Stimulated activated CD8-positive, alpha-beta memory T cell treated with anti-CD3 and anti-CD28 coated beads, Interleukin-2, amount 100 ng/mL, for 1 hour (primary cell): ENCODE measurements at places on chromosomes 11 and 22.
A peak's percentile ranks its signal among the peaks of the same experiment; 100 is the strongest.

- no peak for DNase-seq
Observed at GRCh38 chr11:117713538-117713991, 83.5 kb downstream of the DSCAML1 start.

- no peak for DNase-seq
Observed at GRCh38 chr11:105241136-105241535, 101.6 kb upstream of the CARD18 start.

DNA sequence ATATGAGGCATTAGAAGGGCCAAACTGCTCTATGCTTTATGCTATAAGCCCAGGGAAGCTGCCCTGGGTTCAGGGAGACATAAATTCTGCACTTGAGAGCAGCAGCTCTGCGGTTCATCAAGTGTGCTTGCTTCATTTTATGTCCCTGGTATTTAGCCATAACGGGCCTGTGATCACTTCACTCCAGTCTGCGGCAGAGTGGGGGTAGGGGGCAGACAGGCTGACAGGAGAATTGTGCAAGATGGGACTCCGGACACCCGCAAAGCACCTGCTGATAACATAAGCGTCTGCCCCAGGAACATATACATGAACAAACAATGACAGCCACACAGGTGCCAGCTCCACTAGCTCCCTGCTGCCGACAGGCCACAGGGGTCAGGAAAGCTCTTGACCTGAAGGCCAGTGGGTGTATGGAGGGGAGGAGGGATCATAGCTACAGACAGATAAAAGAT, 56.1 kb downstream of the SMCO4 start:
- DNase-seq, result no peak

GRCh38 chr11:14079011-14079410, 116.5 kb downstream of the SPON1 start:
- no peak for DNase-seq

DNA sequence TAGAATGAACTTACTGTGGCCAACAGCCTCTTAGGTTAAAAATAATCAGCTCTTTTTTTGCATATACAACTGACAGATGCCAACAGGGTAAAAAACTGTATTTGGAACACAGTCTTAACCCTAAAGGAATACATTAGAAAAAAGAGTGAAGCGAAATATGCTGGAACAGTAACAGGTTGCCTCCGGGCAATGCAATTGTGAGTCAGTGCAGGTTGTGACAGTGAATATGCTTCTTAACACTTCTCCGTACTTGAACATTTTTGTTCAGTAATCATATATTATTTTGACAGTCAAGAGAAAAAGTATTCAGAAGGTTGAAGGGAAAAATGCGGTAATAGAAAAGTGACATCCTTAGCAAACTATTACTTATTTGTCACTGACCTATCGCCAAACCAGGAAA, 98.5 kb downstream of the DBX1 start:
- no peak for DNase-seq

- no peak for DNase-seq
Observed at GRCh38 chr11:96287822-96288439, 55.1 kb downstream of the MAML2 start.

DNA sequence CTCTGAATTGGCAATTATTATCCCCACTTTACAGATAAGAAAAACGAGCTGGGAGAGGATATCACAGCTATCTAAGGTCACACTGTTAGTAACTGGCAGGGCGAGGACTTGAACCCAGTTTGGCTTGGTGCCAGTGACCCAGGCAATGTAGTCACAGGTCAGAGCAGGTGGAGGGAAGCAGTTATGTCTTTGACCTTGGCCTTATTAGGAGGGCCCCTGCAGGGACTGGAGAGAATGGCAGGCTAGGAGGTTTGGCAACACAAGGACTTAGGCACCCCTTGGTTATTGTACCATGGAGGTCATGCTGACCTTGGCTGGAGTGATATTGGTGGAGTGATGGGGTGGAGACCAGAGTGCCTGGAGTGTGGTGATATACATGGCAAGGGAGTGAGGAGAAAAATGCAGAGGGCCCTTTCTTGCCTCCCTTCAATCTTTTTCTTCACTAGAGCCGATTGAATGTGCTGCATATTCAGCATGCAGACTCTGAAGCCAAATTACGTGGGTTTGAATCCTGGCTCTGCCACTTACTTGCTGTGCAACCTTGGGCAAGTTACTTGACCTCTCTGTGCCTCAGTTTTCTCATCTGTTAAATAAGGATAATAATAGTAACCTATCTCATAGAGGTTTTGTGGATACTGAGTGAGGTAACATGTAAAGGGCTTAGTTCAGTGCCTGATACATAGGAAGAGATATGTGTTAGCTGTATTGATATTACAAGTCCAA, 92.7 kb upstream of the TBCEL start:
- no peak for DNase-seq

- DNase-seq, result no peak
Observed at GRCh38 chr11:122647736-122648275, 7.7 kb upstream of the UBASH3B start.

DNA sequence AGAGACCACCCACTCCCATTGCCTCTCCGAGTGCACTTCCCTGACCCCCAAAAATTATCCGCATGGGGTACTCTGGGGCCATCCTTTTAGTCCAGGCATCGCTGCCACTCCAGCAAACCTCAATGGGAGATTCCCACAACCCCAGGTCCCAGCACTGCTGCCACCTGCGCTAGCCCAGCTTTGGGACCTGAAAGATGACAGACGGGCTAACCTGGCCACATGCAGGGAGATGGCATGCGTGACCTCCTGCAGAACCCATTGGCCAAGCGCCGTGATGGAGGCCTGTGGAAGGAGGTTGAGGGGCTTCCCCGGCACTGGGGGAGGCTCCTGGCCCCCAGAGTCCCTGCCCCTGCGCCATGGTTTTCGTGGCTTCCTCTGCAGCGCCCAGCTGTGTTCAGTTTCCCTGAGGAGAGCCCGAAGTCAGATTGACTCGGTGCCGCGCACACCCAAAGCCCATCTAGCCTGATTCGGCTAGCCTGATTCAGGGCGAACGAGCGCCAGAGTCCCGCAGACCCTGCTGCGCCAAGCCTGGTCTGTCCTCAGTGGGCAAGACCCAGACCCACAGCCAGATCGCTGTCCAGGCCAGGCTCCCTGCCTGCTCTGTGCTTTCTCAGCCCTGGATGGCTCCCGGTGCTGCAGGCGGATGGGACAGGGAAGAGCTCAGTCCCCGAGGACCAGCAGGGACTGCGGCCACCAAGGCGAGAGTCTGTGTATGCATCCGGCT, 751 bp upstream of the WNT7B start:
- DNase-seq, result no peak

GRCh38 chr11:37087650-37088572, 489.9 kb upstream of the RAG2 start:
- DNase-seq, result no peak

- no peak for DNase-seq
Observed at GRCh38 chr11:2105511-2105910, 33.7 kb downstream of the IGF2 start.

- no peak for DNase-seq
Observed at GRCh38 chr22:44505796-44506354, 7.8 kb upstream of the RTL6 start.

- peak; percentile 12 for DNase-seq
Observed at GRCh38 chr11:104164028-104164520, at the start of gene PDGFD. PDGFD (minus strand) TSS chr11:104164147.

DNA sequence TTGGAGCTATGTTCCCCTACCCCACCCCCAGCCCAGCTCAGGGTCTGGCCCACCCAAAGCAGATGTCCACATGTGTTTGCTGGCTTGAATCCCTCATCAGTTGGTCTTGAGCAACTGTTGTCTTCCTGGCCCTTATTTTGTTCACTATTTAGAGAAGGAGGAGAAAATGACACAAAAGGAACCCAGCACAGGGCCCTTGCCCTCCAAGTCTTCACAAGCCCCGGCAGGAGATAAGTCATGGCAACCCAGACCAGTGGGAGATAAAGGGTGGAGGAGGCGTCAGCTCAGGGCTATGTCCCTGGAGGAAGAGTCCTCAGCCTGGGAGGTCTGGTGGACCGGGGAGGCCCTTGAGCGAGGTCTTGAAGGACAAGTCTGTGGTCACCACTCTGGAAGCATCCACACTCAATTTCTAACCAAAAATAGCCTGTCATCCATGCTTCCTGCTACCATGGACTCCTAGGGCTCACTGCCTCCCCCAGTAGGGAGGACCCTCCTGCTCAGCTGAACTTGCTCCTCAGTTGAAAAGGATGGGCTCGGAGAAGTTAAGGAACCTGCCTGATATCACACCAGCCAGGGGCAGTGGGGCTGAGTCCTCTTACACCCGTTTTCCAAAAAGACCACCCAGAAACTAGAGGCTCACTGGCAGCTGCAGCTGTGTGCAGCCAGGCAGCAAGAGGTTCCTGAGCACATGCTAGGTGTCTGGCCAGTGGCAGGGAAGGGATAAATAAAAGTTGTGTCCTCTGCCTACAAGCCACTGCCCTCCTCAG, 1.8 kb upstream of the RAB3IL1 start:
- DNase-seq, result no peak

DNA sequence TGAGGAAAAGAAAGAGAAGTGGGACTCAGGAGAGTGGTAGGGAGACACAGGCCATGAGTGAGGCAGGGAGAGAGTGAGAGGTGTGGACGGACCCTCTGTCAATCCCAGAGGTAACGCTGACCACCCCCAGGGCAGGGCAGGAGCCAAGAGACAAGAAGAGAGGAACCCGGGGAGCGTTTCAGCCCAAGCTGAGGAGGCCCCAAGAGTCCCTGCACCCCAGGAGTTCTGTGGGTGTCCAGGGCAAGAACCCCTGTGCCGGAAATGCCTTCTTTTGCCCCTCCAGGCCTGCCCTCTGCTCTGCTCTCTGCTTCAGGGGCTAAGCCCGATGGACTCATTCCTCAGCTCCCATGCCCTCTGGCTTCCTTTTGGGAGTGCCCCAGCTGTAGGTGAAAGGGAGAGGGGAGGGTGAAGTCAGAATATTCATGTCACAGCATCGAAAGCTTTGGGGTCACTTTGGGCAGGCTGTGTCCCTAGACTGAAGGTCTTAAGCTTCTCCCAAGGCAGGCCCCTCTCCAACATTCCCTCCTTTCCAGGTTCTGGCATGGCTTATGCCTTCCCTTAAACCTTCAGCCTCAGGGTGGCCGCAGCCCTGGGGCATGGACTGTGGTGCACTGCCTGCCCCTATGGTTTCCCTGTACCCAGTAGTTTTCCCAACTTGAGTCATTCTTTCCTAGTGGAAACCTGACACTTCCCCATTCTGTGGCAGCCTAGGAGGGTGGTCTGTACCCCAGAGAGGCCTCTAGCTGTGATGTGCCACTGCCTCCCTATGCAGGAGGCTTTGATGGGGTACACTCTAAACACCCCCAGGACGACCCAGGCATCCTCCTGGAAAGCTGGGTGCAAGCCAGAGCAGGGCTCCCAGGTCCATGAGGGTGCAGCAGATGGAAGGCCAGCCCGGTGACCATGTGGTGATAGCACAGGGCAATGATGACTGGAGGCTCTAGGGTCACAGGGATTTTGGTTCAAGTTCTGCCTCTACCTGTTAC, 27.1 kb downstream of the MYEOV start:
- DNase-seq, result no peak

DNA sequence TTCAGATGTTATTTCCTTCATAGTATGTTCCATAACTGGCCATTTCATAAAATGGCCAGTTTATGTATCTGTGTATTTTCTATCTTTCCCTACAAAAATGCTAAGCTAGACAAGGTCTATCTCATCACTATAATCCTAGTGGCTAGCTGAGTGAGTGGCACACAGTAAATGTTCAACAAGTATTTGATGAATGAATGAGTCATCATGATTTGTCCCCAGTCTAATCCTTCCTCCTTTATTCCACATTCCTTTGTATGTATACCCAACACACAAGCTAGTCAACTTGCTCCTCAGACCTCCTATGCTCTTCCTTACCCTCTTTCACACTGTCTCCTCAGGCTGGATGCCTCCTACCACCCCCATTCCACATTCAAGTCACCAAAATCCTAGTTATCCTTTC, 12.5 kb downstream of the APLNR start:
- no peak for DNase-seq
